Suppressor macrophage treated with lipopolysaccharide for 4 hours (primary cell): ENCODE measurements at places on chromosomes 6 and 20.
A peak's percentile ranks its signal among the peaks of the same experiment; 100 is the strongest.

GRCh38 chr6:166336847-166337246, 5.5 kb downstream of the SFT2D1 start:
- DNase-seq: no peak

GRCh38 chr6:129895692-129896091, 34.6 kb upstream of the TMEM244 start:
- peak; percentile 83 for DNase-seq

- no peak for DNase-seq
Observed at GRCh38 chr6:1720620-1721322, 111.1 kb downstream of the FOXC1 start.

DNA sequence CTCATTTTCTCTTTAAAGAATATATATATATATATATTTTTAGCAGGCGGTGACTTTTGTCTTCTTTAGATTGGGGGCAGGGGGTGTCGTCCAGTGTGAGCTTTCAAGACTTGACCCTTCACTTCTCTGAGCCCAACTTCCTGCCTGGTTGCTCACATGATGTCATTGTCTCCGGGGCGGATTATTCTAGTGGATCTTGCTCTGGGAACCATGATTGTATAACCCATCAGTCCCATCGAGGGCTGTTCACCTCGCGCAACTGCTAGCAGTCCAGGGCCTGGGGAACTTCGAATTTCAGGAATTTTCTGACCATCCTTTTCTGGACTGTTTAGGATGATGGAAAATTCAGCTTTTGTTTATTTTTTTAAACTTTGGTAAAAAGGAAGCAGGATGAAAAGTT, 1.0 kb downstream of the IGF2R start:
- peak; percentile 87 for DNase-seq

- no peak for DNase-seq
Observed at GRCh38 chr6:85556992-85557668, 36.5 kb downstream of the SNX14 start.

- DNase-seq: no peak
Observed at GRCh38 chr6:98787435-98787834, 46.9 kb upstream of the POU3F2 start.

DNA sequence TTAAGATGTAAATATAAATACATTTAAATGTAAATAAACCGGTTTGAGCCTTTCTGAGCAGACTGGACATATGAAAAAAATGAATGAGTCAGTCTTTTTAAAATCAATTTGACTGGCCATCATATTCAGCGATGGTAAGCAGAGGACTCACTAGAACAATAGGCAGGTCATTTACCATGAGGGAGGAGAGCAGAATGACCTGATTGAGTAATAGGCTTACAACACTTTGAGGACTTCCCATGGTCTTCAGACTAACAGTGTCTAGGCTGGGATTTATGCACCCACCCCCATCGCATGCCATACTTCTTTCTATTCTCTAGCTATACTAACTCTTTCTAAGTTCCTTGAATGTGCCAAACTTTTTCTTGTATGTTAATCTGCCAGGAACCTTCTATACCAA, 241.9 kb upstream of the RAB32 start:
- peak; percentile 42 for DNase-seq

GRCh38 chr6:112233847-112234246, 20.5 kb downstream of the LAMA4 start:
- no peak for DNase-seq

- no peak for DNase-seq
Observed at GRCh38 chr6:20790032-20790791, 256.0 kb downstream of the CDKAL1 start.

DNA sequence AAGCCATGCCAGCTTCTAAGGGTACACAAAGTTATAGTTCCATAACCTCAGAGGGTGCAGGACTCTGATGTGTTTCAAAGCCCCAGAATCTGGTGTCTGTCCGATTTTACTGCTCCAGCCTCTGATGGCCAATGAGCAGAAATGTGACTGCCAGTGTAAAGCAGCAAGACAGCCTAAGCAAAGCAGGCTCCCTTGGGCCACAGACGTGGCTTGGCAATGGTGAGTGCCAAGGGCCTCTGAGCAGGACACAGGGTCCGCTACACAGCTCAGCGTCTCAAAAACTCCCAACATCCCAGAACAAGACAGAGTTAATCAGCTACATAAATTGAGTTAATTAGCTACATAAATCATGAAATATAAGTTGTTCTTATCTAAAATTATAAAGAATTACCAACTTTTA, 69.2 kb downstream of the PCSK2 start:
- no peak for DNase-seq

GRCh38 chr20:16205507-16205906, 367.7 kb downstream of the KIF16B start:
- no peak for DNase-seq

DNA sequence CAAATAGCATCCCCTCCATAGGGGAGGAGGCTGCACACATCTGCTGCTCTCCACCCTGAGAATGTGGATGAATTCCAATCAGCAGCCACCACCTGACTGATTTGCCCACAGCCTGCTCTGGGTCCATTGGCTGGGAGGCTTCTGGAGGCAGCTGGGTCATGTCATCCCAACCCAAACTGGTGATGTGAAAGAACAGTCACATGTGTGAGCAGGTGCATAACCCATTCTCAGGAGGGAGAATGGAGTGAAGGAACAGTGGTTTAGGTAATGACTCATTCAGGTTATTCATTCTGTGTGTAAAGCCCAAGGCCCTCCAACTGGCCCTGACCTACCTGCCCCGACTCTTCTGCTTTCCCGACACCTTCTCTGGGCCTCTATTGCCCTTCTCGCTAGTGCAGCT, 90.9 kb upstream of the GCM1 start:
- no peak for DNase-seq

DNA sequence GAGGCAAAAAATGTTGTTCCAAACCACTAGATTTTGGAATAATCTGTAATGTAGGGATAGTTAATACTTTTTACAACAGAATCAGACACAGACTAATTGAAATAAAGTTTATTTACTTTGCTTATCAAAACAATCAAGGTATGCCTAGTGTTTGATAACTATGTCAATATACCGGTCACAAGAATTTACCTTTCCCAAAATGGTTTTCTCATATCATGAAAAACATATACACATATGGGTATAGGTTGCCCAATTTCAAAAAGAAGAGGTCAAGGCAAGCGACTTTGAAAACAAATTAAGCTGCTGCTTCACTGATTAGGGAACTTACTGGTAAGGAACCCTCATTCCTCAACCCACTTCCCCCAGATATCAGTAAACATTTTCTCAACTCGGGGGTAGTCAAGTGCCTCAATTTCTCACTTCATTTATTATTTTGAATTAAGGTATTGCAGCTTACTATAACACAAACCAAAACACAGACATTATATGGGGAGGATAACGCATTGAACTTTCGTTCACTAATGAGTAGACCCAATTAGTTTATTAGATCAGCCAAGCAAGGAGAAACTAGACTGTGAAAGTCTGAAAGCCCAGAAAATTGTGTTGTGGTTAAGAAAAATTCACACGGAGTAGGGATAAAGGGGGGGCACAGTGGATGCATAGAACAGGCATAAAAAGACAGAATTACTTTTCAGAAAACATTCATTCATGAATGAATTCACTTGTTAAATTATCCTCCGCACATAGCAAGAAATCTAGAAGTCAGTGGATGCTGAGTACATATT, 9.0 kb upstream of the ELOVL5 start:
- DNase-seq: no peak

DNA sequence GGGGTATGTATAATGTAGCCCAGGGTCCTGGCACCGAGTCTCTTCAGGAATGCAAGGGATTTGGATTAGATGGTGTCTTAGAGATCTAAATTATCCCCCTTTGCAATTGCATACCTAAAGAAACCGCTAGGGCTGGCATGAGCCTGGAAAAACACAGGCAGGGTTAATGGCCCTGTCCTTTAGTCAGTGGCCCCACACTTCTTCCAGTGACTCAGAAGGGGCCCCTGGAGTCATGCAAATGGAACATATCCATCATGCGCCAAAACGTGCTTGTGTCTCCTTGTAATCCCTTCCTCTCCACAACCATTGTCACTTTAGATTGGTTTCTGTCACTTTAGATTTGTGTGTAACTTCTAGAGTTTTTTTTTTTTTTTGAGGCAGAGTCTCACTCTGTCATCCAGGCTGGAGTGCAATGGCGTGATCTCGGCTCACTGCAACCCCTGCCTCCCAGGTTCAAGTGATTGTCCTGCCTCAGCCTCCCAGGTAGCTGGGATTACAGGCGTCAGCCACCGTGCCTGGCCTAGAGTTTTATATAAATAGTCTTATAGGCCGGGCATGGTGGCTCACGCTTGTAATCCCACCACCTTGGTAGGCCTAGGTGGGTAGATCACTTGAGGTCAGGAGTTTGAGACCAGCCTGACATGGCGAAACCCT, 8.7 kb upstream of the MYBL2 start:
- DNase-seq: no peak

- no peak for DNase-seq
Observed at GRCh38 chr6:98977671-98978292, 30.0 kb upstream of the FBXL4 start.

DNA sequence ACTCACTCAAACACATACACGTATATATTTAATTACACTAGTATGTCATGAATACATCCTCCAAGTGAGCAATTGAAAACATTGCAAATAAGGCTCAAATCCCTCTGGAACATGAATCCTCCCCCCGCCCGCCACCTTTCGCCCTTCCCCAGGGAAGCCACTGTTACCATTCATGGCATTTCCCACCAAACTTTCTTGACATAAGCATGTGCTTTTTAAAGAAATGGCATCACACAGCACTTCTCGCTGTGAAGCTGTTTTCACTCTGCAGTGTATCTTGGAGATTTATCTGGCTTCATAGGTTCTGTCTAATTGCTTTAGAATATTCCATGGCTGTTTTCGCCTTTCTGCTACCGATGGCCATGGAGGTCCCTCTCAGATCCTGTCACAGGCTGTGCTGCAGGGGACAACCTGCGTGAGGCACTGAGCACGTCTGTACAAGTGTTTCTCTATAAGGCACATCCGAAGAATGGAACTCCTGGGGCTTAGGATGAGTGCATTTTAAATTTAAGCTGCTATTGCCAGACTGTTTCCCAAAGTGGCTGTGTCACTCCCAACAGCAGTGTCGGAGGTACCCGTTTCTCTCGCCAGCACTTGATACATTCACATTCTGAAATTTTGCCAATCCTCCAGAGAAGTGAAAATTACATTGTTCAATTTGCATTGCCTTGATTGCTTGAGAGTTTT, 22.2 kb upstream of the PHACTR3 start:
- DNase-seq: no peak

DNA sequence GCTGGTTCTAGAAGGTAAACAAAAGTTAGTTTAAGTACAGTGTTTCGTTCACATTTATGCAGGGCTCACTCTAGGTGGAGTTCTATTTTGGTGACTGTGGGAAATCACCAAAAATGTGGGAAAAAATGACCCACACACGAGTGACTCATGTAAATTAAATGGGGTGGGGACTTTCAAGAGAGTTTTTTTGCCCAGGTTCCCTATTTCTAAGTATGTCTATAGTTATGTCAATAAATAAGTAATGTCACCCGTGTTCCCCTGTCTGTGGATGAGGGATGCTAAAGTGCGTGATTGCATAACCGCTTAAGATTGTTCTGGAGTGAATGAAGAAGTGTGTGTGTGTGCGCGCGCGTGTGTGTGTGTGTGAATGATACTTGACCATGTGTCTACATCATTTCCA, 69.1 kb downstream of the MYB start:
- peak; percentile 61 for DNase-seq

DNA sequence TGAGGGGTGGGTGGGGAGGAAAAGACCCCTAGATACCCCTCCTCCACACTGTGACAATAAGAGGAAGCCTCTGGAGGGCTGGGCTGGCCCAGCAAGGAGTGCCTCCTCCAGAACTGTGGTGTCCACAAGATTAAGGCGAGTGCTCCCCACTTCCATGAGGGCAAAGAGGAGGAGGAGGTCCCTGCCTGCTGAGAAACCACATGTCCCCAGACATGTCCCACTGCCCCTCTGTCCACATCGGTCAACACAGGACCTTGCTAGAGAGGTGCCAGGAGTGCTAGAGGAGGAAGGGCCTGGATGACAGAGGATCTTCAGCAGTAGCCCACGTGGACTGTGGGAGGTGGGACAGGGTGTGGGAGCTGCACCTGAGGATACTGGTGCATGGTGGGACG, 3.1 kb downstream of the RAET1G start:
- DNase-seq: no peak

GRCh38 chr6:31202259-31203166, 32.0 kb upstream of the POU5F1 start:
- DNase-seq: no peak

GRCh38 chr20:32544260-32544722, 40.8 kb downstream of the NOL4L start:
- no peak for DNase-seq

GRCh38 chr6:7541175-7542064, at the start of gene DSP:
DSP (plus strand) TSS chr6:7541671; CDS start chr6:7541916, 245 bp downstream.
- peak; percentile 12 for DNase-seq

GRCh38 chr6:108502832-108503231, 57.9 kb upstream of the FOXO3 start:
- DNase-seq: no peak

GRCh38 chr20:63498960-63499337, at the start of gene EEF1A2:
EEF1A2 (minus strand) TSS chr20:63499083; CDS start chr20:63497763, 1,320 bp downstream.
- DNase-seq: peak; percentile 19

DNA sequence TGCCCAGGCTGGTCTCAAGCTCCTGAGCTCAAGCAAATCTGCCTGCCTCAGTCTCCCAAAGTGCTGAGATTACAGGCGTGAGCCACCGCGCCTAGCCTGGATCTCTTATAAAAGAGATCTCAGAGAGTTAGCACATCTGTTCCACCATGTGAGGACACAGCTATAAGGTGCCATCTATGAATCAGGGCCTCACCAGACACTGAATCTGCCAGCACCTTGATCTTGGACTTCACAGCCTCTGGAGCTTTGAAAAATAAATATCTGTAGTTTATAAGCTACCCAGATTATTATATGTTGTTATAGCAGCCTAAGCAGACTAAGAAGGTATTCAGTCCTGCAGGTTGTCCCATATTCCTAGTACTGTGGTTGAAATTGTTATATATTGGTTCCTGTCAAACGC, 33.2 kb upstream of the SHLD1 start:
- DNase-seq: no peak

GRCh38 chr6:12814015-12814414, 97.4 kb downstream of the PHACTR1 start:
- peak; percentile 17 for DNase-seq

- DNase-seq: peak; percentile 3
Observed at GRCh38 chr6:113281014-113281413, 576.1 kb upstream of the MARCKS start.

DNA sequence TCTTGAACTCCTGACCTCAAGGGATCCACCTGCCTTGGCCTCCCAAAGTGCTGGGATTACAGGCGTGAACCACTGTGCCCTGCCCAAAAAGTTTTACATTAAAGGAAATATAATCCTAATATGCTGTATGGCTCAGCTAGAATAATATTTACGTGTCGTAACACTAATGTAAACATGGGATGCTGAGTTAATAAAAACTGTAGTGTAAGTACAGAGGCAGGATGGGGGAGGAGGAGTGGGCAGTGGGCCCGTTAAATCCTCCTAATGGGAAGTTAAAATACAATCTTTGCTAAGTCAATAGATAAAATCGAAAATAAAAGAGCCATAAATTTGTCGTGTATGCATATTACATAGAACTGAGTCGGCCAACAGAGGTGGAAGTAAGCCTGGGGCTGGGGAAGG, 12.1 kb upstream of the IP6K3 start:
- no peak for DNase-seq

GRCh38 chr6:53627391-53628218, 38.0 kb downstream of the KLHL31 start:
- no peak for DNase-seq
